ENCODE measurements at places on chromosomes 3 and 15. TPM values are rescaled to one million over a fixed set of nuclear protein-coding genes. Genes with fewer than 3 reads are reported as not detected.

The SNRPA1 gene
- 206 TPM for total RNA-seq

The LAMB2 gene
- 57.3 TPM for total RNA-seq

The COL6A6 gene
- not detected for total RNA-seq

The ASB14 gene
- total RNA-seq = not detected

All from A673 (cell line).